ENCODE measurements at places on chromosomes 1 and 21.

DNA sequence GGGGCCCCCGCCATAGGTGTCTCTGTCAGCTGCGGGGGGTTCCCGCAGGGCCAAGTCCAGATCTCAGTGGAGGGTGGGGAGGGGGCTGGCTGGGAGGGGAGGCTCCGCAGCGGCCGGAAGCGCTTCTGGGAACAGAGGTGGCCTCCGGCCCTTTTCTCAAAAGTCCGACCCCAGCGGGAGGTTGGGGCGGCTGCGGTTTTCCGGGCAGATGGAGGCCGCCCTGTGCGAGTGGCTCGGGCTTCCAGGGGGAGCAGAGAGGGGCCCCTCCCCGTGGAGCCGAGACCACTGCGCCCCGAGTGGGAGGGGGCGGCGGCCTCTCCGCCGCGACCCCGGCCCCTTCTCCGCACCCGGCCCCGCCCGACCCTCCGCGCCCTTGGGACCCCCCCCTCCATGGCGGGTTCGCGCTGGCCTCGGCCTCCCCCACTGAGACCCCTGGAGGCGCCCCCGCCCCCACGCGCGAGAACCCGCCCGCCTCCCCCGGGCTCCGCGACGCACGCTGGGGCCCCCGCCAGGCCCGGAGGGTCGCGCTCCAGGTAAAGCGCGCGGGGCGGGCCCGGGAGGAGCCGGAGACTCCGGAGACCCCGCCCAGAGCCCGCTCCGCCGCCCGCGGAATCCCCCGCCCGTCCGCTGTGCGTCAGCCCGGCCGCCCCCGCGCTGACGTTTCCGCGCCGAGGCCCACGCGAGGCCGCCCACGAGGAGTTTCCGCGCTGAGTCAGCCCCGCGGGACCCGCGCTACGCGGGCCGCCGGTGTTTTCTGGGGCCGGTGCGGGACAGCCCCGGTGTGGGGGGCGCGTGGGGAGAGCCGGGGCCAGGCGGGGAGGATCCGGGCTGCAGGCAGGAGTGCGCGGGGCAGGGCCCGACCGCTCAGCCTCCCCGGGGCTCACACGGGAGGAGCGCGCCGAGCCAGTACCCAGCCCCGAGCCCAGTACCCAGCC, 5.2 kb downstream of the TNFRSF18 start:
- DNase-seq = peak; percentile 67

DNA sequence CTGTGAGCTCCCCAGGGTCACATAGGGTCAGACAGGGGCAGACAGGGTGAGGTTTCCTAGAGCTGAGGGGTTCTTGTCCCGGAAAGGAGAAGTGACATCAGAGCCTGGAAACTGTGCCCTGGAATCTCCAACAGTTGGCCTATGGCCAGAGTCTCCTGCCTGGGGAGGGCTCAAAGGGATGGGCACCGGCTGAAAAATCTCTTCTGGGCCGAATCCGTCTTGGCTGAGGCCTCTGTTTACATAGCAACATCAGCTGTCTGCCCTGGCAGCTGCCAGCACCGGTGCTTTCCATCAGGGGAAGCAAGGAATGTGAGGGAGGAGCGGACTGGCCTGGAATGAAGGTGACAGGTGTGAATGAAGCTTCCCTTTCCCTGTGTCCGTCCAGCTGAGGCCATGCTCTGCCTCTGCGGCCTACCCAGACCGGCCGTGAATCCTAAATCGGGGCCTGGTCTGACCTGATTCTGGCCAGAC, 30.7 kb downstream of the VASH2 start:
- DNase-seq = no peak

DNA sequence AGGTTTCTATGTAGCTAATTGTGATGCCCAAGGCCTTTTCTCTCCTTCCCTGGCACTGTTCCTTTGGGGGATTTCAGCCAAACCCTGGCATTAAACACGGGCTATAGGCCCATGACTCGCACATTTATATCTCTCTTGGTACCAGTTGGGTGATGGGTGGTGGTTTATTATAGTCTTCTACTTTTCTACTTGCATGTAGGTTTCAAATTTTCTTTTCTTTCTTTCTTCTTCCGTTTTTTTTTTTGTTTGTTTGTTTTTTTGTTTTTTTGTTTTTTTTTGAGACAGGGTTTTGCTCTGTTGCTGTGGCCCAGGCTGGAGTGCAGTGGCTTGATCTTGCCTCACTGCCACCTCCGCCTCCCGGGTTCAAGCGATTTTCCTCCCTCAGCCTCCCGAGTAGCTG, 1.1 kb downstream of the IL10RB start:
- no peak for DNase-seq

DNA sequence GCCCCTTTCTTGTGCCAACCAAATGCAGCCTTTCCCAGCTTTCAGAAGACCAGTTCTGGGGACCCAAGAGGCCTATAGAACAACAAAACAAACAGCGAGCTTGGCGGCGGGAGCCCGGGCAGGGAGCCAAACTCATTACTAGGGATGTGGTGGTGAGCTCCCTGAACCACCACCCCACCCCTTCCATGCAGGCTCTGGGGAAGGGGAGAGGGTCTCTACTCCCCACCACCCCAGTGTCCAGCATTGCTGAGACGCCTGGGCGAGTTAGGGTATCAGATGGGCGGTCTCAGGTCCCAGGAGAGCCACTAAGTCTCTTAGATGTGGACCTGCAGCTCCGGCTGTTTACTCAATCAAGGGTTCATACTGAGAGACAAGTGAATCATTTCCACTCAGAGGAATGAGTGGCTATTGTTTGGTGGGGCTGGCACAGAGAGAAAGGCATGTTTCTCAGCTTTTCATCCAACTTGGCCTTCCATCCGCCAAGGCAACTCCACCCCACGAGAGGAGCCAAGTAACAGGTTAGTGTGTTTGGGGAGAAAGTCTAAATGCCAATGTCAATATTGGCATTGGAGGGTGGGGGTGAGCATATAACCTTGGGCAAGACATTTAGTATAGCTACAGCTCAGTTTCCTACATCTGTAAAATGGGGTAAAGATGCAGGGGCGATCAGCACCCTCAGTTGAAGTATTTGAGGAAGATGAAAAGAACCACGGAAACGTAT, 40.9 kb downstream of the PLXNA2 start:
- DNase-seq = no peak

GRCh38 chr1:52887483-52887882, 34.1 kb downstream of the ECHDC2 start:
- DNase-seq = no peak

GRCh38 chr21:38956521-38956855, 150.8 kb downstream of the ETS2 start:
- DNase-seq = no peak

GRCh38 chr21:41804381-41804780, 37.5 kb upstream of the RIPK4 start:
- DNase-seq = no peak

GRCh38 chr1:204549313-204549712, 33.1 kb downstream of the MDM4 start:
- no peak for DNase-seq

- DNase-seq = no peak
Observed at GRCh38 chr1:145696630-145696960, 10.6 kb downstream of the PDZK1 start.

- peak; percentile 33 for DNase-seq
Observed at GRCh38 chr1:89198491-89199072, at the start of gene GBP4. Gene GBP4 (minus strand): TSS chr1:89198942. CDS start chr1:89198834, 108 bp downstream.

DNA sequence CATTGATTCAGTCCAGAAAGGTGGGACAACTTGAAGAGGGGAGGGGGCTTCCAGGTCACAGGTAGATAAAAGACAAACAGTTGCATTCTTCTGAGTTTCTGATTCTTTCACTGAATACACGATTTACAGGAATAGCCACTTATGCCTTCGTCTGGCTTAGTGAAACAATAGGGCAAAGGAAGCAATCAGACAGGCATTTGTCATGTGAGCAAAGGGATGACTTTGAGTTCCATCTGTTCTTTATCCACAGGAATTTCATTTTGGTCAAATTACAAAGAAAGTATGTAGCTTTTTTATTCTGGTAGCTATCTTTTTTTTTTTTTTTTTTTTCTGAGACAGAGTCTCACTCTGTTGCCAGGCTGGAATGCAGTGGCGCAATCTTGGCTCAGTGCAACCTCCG, 202.5 kb downstream of the TTLL7 start:
- DNase-seq = no peak

DNA sequence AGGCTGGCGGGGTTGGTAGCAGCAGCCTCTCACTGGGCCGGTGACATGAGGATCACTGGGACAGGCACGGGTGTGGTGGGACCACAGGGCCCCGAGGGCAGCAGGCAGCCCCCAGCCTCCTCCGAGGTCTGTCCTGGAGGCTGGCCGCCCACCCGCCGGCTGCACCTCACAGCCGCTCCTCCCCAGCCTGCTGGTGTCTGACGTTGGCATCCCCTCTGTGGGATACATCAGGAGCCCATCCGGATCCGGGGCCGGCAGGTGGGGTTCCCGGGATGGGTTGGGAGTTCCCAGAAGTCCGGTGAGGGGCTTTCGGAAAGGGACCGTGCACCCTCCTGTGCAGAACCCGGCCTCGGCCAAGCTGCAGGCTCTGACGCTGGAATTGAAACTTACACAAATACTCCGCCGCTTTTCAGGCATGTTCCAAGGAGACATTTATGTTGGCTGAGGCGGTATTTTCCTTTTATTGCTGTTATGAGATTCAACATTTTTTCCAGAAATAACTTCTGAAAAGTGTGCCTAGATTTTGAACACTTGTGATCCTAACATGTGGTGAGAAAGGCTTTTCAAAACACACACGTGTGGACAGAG, 142.1 kb upstream of the ARHGEF16 start:
- DNase-seq = no peak

DNA sequence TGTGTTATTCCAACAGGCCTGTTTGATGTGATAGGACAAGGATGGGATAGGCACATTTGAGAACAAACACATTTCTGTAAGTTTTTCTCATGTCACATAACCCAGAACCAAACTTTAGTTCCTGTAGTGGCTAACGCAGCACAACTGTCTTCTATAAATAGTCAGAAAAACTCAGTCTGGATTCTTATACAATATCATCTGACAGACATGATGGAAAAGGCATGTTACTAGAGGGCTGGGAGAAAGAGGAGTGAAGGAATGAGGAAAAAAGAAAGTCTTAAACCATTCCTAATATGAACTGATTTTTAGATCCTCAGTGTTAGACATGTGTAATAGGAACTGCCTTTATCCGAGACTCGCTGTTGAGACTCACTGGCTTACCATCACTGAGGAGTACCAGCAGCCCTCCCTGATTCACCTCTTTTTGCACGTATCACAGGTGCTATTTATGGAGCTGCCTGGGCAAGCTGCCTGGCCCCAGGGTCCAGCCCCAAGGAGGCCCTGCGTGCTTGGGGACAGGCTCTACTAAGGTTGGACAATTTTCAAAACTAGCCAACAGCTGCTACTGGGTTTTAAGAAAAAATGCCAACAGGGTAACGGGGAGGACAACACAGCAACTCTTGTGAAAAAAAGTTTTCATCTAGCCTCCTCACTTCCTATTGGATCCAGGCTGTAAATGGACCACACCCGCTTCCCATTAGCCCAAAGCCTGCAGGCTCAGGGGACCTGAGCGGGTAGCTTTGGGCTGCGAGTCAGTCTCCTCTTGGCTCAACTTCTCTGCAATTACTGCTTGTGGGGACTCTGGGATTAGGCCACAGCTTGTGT, 30.7 kb upstream of the SERBP1 start:
- DNase-seq = no peak

DNA sequence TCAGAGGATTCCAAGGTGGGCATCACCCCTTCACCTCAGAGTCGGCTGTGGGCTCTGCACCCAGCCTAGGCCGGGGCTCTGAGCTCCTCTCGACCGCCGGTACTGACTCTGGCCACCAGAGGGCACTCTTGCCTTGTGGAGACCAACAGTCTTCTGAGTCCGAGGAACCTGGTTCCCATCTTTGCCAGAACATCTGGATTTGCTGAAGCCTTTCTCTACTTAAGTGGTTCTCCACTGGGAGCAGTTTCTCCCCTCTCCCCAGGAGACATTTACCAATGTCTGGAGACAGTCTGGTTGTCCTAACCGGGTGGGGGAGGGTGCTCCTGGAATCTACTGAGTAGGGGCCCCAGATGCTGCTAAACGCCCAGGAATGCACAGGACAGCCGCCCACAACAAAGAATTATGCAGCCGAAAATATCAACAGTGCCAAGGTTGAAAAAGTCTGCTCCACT, 9.4 kb downstream of the ETV3L start:
- DNase-seq = peak; percentile 77

DNA sequence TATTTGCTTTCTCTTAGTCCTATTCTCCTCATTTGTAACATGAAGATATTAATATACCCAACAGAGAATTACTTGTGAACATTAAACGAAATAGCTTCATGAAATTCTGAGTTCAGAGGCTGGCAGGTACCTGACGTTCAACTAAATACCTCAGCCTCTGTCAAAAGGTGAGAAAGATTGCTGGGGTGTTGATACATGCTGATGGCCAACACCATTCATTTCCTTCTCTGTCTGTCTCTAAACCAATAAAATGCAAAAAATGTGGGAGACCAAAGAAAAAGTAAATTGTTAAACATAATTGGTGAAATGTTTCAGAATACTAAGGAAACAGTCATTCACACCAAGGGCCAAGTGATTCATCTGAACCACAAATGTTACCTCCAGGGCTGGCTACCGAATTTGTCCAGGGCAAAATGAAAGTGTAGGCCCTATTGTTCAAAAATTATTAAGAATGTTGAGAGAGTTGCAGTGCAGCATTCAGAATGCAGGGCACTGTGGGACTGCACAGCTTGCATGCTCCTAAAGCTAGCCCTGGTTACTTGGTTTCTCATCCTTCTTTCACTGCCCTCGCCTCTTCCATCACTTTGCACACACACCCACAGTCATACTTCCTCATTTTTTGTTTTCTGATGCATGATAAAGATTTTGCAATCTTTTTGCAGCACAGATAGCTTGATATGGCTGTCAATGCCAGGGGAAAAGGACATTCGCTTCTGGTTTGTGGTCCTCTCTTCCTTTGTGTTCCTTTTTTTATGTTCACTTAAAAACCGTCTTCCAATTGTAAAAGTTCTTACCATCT, 414.3 kb upstream of the NR5A2 start:
- no peak for DNase-seq

DNA sequence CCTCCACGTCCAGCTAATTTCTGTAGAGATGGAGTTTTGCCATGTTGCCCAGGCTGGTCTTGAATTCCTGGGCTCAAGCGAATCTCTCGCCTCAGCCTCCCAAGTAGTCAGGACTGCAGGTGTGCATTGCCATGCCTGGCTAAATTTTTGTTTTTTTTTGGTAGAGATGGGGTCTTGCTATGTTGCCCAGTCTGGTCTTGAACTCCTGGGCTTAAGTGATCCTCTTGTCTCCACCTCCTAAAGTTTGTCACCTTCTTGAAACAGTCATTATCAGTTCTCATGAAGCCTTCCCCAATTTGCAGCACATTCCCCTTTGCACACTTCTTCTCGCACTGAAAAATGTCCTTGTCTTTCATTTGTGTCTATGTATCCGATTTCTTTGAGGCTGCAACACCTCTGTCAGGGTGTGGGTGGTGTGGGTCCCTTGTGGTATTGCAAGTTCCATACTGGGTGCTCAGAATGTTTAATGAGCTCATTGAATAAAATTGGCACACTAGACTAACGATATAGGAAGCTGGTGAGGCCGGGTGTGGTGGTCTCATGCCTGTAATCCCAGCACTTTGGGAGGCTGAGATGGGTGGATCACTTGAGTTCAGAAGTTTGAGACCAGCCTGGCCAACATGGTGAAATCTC, 2.9 kb upstream of the CORT start:
- no peak for DNase-seq

GRCh38 chr1:212688341-212689047, 11.1 kb downstream of the BATF3 start:
- DNase-seq = no peak

Measured in stimulated activated CD4-positive, alpha-beta T cell treated with anti-CD3 and anti-CD28 coated beads, Interleukin-15, amount 100 ng/mL, for 48 hours (primary cell).